ENCODE measurements at places on chromosomes 6 and 20. TPM values are rescaled to one million over a fixed set of nuclear protein-coding genes. Genes with fewer than 3 reads are reported as not detected.

DNA sequence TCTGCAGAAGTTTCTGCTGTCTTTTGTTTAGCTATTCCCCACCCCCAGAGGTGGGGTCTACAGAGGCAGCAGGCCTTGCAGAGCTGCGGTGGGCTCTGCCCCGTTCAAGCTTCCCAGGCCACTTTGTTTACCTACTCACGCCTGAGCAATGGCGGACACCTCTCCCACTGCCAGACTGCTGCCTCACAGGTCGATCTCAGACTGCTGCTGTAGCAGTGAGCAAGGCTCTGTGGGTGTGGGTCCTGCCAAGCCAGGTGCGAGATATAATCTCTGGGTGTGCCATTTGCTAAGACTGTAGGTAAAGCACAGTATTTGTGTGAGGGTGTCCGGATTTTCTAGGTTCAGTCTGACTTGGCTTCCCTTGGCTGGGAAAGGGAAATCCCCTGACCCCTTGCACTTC lies 23.6 kb upstream of the ZNF337 start:
- H3K27me3 ChIP-seq, result no peaks in the 10 kb centered on the region
- no peak overlapping the region for H3K27ac ChIP-seq
- H3K4me3 ChIP-seq, result no peak overlapping the region

DNA sequence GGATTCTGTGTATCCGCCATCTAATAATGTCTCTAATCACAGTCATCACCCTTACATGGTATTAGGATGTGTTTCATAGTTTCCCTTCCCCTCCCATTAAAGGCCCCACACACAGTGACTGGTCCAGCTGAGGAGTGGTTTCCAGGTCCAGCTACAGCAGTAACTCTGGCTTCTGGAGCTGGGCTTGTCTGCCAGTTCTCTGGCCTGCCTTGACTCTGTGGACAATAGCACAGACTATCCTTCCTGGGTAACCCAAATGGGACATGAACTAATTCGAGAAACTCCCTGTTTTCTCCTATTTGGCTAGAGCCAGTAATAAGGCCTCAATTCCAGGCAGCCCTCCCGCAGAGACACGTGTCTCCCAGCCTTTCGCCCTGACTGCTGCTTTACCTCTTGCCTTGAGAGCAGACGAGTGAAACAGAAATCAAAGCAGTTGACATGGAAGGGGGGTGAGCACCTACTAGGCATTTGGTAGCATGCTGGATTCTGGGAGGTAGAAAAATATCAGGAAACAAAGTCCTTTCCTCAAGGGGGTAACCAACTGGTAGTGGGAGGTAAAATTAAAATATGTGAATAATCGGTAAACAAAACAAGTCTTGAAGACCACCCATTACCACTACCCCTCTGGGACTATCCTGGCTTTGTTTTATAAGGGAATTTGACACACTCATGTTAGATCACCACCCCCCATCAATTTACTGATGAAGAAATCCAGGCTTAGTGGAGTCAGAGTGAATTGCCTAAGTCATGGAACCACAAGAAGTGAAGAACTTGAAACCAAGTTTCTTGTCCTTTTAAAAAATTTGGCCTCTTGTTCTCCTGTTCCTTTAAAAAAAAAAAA lies 1.2 kb downstream of the TRAF3IP2 start:
- H3K27ac ChIP-seq, result peak overlapping the region; percentile 99
- peak overlapping the region; percentile 52 for H3K4me3 ChIP-seq
- peaks cover 19% of the 10 kb centered on the region for H3K4me1 ChIP-seq
- no peaks in the 10 kb centered on the region for H3K36me3 ChIP-seq

- no peaks in the 10 kb centered on the region for H3K36me3 ChIP-seq
- no peaks in the 10 kb centered on the region for H3K27me3 ChIP-seq
- no peak overlapping the region for H3K27ac ChIP-seq
- no peak for DNase-seq
These were observed 28.8 kb upstream of the ME1 start for GRCh38 chr6:83459663-83460062.

The MTFR2 gene
- 2.2 TPM for total RNA-seq

DNA sequence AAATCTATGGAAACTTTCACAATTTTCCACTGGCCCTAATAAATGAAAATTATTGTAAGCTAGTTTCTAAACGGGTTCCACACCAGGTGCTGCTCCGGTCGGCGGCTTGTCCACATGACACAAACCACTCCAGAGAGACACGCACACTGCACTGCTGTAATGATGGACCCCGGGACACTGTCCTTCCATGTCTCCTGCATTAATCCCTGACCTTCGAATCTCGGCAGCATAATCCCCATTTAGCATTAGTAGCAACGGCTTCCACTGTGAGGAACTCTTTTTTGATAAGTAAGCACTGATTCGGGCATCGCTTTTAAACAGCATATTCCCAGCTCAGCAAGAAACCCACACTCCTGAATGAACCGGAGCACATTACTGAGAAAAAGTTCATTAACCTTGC lies 43.5 kb downstream of the INSM1 start:
- no peaks in the 10 kb centered on the region for H3K4me1 ChIP-seq
- no peak overlapping the region for H3K4me3 ChIP-seq
- no peak overlapping the region for H3K27ac ChIP-seq

The LPA gene
- 0.15 TPM for total RNA-seq

GRCh38 chr6:155227046-155227445 lies 36.8 kb upstream of the CLDN20 start:
- no peaks in the 10 kb centered on the region for H3K4me1 ChIP-seq
- H3K27me3 ChIP-seq, result no peaks in the 10 kb centered on the region
- H3K36me3 ChIP-seq, result no peaks in the 10 kb centered on the region
- no peak for DNase-seq

The PRSS35 gene
- 0.22 TPM for total RNA-seq

- no peak overlapping the region for H3K4me3 ChIP-seq
- no peaks in the 10 kb centered on the region for H3K27me3 ChIP-seq
- H3K36me3 ChIP-seq, result no peaks in the 10 kb centered on the region
- DNase-seq, result no peak
- no peaks in the 10 kb centered on the region for H3K4me1 ChIP-seq
These were observed 130.0 kb upstream of the KCNK16 start for GRCh38 chr6:39452306-39453145.

DNA sequence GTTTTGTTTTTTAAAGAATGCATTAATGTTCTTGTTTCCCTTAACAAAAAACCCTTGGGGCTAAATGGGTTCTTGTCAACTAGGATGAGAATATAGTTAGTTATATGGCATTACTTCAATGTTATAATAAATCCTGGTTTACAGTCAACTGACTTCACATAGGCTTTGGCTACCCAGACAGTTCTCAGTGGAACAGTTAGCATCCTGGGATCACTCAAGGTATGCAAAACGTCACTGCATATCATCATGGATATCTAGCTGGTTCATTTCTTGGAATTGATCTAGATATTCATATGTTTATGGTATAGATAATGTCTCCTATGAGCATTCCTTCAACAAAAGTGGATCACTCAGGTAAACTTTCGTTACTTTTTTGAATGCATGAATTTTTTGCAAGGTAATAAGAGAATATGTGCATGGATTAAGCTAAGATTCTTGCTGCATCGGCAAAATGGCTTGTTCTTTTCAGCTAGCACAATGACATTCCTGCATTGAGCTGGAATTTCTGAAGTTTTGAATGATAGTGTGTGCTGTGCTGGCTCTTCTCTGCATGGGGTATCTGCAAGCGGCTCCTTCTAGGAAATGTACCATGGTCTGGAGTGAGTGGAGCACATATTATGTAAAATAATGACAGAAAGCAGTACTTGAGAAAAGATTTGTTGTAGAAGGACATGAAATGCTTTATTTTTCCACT lies 138.9 kb downstream of the ADGRG6 start:
- DNase-seq, result no peak
- H3K4me1 ChIP-seq, result no peaks in the 10 kb centered on the region
- no peak overlapping the region for H3K27ac ChIP-seq
- H3K27me3 ChIP-seq, result no peaks in the 10 kb centered on the region
- H3K36me3 ChIP-seq, result no peaks in the 10 kb centered on the region

DNA sequence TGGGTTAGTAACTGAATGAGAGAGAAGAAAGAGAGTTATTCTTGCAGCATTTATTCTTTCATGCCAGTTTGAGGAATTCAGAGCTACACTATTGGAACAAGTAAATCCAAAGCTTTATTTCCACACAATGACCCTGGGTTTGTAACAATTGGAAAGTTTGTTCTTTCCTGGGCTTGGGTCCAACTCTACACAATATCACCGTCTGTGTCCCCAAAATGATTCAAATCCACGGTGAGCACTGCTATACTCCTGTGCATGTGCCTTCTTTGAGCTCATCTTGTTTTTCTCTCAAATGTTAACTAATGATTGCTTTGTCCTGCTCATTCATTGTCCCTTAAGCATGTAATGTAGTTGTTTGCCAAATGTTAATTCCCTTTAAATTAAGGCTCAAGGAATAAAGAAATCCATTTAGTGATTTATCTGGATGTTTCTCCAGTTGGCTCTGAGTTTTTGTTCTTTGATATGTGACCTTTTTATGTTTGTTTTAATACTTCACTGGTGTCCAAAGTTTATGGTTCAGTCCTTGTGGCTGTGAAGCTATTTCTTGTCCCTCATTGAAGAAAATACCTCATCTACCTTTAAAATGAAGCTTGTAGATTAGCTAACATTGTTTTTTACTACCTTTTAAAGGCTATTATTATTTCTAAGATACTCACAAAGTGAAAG lies 20.5 kb upstream of the CRISP3 start:
- DNase-seq, result no peak
- no peaks in the 10 kb centered on the region for H3K36me3 ChIP-seq
- H3K27me3 ChIP-seq, result no peaks in the 10 kb centered on the region
- no peak overlapping the region for H3K27ac ChIP-seq

The MYLK4 gene
- 0.20 TPM for total RNA-seq

The SOBP gene
- 0.67 TPM for total RNA-seq

DNA sequence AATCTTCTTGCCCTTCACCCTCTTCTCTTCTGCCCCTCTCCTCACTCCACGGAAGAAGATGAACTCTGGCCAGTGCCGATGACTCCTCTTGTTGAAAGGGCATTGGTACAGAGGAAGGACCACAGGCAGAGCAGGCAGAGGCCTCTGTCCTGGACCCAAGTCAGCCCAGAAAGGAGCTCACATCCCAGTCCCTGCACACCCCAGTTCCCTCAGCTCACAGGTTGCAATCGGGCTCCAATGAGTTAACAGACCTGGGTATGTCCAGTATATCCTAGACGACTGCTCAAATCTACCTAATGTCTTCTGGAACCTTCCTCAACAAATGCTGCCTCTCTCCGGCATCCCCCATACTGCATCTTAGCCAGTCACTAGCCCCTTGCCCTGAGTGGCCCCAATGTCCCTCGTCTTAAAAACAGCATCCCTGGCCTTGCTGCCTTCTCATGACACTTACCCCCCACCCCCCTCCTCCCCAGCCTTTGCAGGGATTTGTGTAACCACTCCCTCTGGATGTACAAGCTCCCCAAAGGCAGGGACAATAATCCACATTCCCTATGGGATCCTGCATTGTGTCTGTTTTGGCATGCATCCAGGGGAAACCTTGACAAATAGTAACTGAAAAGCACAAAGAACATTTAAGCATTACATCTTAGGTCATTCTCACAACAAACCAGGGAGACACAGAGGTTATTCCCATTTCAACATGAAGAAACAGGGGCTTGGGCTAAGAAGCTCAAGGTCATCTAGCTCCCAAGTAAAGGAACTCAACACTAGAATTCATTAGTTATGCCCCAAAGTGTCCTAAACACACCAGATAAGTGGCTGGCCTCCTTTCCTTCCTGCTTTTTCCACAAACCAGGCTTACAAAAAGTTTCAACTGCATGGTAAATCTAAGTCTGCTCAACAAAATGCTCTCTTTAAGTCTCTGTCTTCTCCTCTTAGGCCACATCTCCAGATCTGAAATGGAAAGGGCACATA lies 45.1 kb downstream of the TRERF1 start:
- H3K27me3 ChIP-seq, result no peaks in the 10 kb centered on the region
- H3K36me3 ChIP-seq, result no peaks in the 10 kb centered on the region
- H3K4me1 ChIP-seq, result peaks cover 11% of the 10 kb centered on the region
- no peak for DNase-seq
- no peak overlapping the region for H3K27ac ChIP-seq

DNA sequence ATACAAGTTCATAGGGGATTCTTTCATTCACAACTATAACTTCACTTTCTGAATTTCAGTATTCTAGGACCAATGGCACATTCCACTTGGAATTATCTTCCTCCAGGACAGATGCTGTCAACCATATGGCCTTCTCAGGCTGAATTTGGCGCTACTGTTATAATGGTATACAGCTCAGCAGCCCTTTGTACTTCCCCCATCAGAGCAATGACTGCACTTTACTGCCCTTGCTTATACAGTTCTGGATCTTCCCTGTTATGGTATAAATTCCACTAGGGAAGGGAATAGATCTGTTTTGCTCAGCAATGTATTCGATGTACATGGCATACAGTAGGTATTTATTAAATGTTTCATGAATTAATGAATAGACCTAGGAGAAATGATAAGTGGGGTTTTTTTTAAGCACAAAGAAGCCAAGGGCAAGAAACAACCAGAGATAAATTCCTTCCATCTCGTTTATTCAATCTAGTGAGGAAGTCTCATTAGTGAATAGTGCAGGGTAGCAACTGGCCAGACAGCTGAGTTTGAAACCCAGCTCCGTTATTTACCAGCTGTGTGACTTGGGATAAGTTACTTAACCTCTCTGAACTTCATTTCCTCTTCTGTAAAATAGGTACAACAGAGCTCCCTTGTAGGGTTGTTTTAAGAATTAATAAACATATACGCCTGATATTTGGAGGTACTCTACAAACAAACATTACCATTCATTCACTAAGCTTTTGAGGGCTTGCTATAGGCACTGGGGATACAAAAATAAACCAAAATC lies 97.1 kb upstream of the PRDM1 start:
- H3K36me3 ChIP-seq, result no peaks in the 10 kb centered on the region
- H3K27ac ChIP-seq, result no peak overlapping the region
- H3K4me3 ChIP-seq, result no peak overlapping the region
- no peaks in the 10 kb centered on the region for H3K4me1 ChIP-seq

- H3K4me1 ChIP-seq, result no peaks in the 10 kb centered on the region
- DNase-seq, result no peak
- H3K36me3 ChIP-seq, result no peaks in the 10 kb centered on the region
These were observed 648.8 kb downstream of the QKI start for GRCh38 chr6:164063346-164063745.

The RIMS1 gene
- total RNA-seq, result 0.56 TPM

- peak; percentile 57 for DNase-seq
- no peaks in the 10 kb centered on the region for H3K4me1 ChIP-seq
- no peak overlapping the region for H3K4me3 ChIP-seq
- no peaks in the 10 kb centered on the region for H3K27me3 ChIP-seq
- no peaks in the 10 kb centered on the region for H3K36me3 ChIP-seq
These were observed 3.0 kb upstream of the GOPC start for GRCh38 chr6:117605169-117605826.

The GRM1 gene
- total RNA-seq, result not detected

DNA sequence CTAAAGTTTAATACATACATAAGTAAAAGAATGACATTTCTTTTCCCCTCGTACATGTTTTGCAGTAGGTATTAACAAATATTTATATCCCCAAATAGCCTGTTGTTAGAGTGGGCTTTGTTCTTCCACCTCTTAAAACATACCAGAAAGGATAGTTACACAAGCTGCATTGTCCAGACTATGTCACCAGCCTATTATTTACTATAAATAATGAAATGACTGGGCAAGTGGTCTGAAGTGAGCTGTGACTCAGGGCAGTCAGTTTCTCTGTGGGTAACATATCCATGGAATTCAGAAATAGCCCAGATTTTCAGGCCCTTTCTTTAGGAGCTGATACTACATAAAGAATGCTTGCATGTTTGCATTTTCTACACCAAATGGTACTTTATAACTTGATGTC lies 60.1 kb downstream of the FUT9 start:
- H3K4me3 ChIP-seq, result no peak overlapping the region
- no peaks in the 10 kb centered on the region for H3K36me3 ChIP-seq
- no peak for DNase-seq
- no peaks in the 10 kb centered on the region for H3K4me1 ChIP-seq
- H3K27me3 ChIP-seq, result no peaks in the 10 kb centered on the region

Data from colonic mucosa (tissue), 4 donors.